ENCODE measurements at places on chromosomes 1 and 21.

DNA sequence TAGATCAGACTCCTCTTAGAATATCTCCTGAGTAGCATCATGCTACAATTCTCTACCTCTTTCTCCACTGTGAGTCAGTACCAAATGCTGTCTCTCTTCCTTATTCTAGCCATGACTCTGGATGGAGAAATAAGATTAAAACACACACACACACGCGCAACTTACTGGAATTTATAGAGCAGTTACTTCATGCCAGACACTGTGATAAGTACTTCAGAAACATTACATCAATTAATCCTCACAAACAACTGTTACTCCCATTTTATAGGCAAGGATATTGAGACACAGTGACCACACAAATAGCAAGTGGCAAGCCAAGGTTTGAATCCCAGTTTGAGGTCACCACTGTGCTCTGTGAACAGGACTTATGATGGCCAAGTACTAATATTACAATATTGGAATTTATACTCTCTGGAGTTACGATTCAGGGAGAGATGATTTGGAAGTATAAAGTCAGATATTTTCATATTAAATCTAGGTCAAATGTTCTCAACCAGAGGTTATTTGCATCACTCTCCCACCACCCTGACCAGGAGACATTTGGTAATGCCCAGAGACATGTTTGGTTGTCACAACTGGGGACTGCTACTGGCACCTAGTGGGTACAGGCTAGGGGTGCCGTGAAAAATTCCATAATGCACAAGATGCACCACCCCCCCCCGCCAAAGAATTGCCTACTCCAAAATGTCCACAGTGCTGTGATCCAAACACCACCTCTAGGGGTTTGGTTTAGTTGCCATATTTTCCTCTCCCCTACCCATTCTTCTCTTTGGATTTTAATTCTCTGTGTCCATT, 221.6 kb downstream of the LTN1 start:
- no peak for DNase-seq

GRCh38 chr1:166907763-166908162, 31.7 kb upstream of the TADA1 start:
- DNase-seq: no peak

GRCh38 chr21:28818663-28819278, 173.9 kb downstream of the LTN1 start:
- no peak for DNase-seq

DNA sequence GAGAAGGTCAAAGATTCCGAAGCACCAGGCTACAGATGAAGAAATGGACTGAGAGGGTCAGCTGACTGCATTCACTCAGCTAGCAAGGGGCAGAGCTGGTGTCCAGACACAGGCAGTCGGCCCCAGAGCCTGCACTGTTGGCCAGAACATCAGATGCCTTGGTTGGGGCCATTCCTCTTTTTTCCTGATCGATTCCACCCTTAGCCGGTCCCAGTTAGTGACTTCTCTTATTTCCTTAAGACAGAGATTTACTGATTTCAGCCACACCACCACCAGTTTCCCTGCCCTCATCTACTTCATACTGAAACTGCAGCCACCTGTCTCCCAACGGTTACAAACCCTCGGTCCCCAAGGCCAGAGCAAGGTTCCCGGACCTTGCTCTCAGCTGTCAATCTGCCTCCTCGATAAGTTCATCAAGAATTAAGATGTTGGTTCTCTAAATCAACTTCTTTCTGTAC, 11.5 kb downstream of the CD58 start:
- DNase-seq: no peak

DNA sequence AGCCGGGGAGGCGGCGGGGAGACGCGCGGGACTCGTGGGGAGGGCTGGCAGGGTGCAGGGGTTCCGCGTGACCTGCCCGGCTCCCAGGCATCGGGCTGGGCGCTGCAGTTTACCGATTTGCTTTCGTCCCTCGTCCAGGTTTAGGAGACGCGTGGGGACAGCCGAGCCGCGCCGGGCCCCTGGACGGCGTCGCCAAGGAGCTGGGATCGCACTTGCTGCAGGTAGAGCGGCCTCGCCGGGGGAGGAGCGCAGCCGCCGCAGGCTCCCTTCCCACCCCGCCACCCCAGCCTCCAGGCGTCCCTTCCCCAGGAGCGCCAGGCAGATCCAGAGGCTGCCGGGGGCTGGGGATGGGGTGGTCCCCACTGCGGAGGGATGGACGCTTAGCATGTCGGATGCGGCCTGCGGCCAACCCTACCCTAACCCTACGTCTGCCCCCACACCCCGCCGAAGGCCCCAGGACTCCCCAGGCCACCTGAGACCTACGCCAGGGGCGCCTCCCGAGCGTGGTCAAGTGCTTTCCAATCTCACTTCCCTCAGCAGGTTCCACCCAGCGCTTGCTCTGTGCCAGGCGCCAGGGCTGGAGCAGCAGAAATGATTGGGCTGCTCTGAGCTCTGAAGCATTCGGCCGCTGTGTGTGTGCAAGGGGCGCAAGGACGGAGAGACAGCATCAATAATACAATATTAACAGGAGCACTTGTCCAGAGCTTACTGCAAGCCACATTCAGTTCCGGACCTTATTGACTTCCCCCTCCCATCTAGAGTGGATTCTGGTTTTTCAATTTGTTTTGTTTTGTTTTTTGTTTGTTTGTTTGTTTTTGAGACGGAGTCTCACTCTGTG, 10.3 kb downstream of the SIM2 start:
- peak; percentile 12 for DNase-seq

- DNase-seq: no peak
Observed at GRCh38 chr21:41701749-41702148, 65.1 kb downstream of the RIPK4 start.

- no peak for DNase-seq
Observed at GRCh38 chr1:239993366-239993765, 98.3 kb upstream of the FMN2 start.

- no peak for DNase-seq
Observed at GRCh38 chr1:29259802-29260441, 23.6 kb downstream of the PTPRU start.

DNA sequence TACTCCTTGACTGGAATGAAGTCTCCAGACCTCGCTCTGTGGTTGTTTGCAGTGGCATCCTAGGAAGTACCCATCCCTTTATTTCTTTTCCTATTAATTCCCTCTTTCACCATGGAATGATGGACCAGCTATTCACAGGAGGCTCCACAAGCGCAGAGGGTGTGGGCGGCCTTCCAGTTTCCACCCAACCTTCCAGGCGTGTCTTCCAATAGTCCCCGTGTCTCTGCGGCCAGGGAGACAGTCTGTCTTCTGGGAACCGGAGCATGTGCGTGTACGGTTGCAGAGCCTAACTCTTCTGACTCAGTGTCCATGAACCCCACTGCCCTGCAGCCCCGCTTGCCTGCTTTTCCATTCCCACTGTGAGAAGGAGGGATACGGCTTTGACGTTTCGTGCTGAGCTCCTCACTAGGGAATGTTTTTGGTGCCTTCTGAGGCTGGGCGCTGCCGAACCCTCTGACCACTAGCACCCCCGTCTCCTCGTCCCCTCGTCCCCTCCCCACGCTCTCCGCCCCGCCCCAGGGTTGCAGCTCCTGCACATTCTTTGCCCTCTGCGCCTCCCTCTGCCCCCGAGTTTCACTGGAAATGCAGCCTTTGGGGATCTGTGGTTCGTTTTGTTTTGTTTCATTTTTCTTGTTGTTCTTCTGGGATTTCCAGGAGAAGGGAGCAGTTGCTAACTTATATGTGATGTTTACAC, 26.3 kb upstream of the FAM3B start:
- DNase-seq: no peak

- no peak for DNase-seq
Observed at GRCh38 chr1:3998086-3998485, 98.0 kb upstream of the C1orf174 start.

- no peak for DNase-seq
Observed at GRCh38 chr1:161482610-161483009, 22.6 kb upstream of the FCGR2A start.

- DNase-seq: no peak
Observed at GRCh38 chr21:41444703-41445464, 18.8 kb downstream of the MX1 start.

DNA sequence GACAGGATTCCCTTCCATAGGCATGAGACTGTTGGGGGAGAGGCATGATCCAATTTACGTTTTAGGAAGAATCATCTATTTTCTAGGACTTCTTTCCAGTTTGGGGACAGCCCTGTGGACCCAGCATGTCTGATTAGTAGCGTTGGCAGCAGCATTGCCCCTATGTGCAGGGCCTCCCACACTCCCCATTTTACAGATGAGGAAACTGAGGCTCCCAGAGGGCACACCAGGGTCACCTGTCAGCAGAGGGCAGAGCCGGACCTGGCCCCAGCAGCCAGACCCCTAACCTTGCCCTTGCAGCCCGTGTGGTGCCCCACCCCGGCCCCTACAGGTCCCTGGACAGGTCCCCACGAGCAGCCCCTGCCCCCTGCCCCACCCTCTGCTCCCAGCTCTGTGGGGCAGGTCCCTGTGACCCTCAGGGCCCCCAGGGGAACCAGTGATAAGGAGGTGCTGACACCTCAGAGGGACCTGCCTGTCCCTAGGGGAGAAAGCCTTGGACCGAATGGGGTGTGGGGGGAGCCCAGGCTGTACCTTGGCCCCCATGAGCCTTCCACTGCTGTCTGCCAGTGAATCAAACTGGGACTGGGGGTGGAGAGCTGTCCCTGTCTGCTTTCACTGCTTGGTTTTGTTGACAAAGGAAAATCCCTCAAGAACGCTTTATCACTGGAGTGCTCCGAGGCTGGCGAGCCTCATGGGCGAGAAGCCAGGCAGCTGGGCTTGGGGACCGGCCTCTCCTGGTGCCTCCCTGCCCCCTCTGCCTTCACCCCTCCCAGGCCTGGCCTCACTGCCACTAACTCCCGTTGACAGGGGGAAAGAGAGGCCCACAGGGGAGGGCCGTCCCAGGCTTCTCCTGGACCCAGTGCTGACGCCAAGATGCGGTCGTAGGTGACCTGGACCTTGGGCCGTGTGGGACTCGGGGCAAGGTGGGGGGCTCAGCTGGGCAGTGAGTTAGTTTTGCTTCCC, 39.4 kb upstream of the CCDC27 start:
- no peak for DNase-seq

DNA sequence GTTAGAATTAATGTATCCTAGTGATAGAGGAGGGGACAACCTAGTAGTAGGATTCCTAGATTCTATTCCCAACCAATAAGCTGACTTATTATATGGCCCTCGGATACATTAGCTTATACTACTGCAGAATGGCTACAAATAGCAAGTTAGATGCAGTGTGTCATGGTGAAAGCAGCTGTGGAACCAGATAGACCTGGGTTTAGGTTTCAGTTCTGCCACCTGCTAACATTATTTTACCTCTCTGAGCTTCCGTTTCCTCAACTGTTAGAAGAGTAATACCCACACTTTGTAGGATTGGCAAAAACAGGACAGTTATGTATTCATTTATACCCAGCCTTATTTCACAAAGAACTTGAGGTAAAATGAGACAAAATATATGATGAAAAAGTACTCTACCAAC, 21.6 kb upstream of the MAGOH start:
- DNase-seq: no peak

- DNase-seq: no peak
Observed at GRCh38 chr1:61585714-61586113, 139.2 kb downstream of the TM2D1 start.

DNA sequence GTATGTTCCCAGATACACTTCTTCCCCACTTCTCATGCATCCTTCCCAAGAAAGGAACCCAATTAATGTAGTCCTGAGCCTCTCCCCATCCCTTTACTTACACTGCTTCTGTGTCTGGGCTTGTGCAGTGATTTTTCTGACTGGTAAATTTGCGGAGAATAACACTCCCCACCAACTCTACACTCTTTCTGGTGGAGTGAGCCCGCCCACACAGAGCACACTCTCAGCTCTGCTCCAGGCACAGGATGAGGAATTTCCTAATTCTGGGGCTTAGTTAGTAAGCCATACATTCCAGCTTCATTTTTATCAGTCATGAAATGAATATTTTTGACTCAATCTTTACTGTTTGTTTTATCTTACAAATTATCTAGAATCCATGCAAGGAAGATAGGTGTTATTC, 38.6 kb downstream of the FMO4 start:
- DNase-seq: no peak

GRCh38 chr1:1577367-1578011, 2.8 kb upstream of the SSU72 start:
- no peak for DNase-seq

- no peak for DNase-seq
Observed at GRCh38 chr1:103513711-103514110, 11.8 kb upstream of the RNPC3 start.

GRCh38 chr1:227959325-227959860, 11.7 kb upstream of the WNT9A start:
- DNase-seq: no peak

- DNase-seq: no peak
Observed at GRCh38 chr21:46515109-46515508, 56.4 kb downstream of the DIP2A start.

DNA sequence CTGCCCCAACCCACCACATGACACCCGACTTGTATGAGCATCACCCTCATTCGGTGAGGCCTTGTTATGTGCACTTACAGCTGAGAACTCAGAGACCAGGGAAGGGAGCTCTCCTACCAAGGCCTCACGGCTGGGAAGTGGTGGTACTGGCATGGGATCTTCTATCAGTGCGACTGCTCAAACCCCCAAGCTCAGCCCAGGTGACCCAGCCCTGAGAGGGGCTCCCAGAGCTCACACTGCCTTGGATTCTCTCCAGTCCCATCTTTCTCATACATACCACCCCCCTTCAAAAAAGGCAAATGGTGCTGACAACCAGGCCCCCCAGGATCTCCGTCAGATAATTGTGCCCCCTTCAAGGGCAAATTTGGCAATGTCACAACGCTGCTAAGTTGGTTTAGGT, 777 bp upstream of the PLA2G2F start:
- DNase-seq: no peak

- no peak for DNase-seq
Observed at GRCh38 chr1:77406661-77407060, 124.8 kb downstream of the AK5 start.

GRCh38 chr1:23910144-23910543, 3.0 kb downstream of the CNR2 start:
- no peak for DNase-seq

GRCh38 chr1:172637522-172637921, 21.4 kb upstream of the FASLG start:
- no peak for DNase-seq

- no peak for DNase-seq
Observed at GRCh38 chr1:219490566-219490965, 122.3 kb downstream of the ZC3H11B start.

DNA sequence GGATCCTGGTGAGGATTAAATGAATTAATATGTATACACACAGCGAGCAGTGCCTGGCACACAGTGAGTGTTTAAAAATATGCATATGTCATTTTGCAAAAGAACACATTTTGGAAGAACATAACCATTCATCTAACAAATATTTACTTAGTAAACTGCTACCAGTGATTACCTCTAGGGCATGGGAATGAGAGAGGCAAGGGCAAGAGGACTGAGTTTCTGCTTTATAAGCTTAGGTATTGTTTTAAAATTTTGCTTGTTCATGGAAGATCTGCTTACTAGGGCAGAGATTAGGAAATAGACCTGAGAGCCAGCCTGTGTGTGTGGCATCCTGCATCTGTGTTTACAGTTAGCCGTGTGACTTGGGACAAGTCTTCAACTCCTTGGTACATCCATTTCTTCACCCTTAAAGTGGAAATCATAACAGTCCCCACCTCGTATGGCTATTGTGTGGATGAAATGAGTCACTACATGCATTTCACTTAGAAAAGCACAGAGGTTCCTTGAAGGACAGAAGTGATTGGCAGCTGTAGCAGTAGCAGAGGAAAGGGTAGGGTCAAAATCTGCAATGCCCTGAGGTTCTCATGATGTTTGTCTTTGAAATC, 198.5 kb upstream of the FMN2 start:
- DNase-seq: no peak

GRCh38 chr1:92901699-92902405, 59.4 kb downstream of the DIPK1A start:
- DNase-seq: no peak

GRCh38 chr1:111509997-111510375, 6.6 kb upstream of the ADORA3 start:
- no peak for DNase-seq
